ENCODE measurements at places on chromosomes 1 and 21. TPM values are rescaled to one million over a fixed set of nuclear protein-coding genes. Genes with fewer than 3 reads are reported as not detected.

DNA sequence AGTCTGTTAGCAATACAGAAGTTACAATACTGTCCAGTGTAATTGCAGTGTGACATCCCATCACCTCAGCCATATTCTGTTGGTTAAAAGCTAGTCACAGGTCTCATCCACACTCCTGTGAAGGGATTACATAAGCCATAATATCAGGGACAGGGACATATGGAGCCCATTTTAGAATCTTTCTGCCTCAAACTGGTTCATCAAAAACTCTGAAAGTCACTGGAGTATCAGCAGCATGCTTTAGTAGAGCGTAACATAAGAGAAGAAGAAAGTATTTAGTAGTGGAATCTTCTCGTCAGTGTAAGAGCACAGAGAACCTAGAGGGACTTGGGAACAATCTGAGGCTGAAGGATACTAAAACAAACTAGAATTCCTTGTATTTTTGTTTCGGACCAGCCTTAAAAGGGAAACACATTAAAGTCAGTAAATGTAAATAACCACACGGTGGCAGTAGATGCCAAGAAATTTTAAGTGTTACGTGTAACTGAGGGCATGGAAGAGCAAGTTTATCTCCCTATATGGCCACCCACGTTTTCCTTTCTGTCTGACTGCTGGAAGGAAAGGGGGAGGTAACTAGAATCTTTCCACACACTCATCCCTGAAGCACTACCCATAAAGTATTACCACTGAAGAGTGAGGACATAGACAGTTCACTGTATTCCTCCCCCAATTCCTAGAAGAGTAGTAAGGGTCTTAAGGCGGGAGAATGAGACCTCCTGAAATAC is 41.6 kb upstream of the AGL start:
- no peak for DNase-seq

DNA sequence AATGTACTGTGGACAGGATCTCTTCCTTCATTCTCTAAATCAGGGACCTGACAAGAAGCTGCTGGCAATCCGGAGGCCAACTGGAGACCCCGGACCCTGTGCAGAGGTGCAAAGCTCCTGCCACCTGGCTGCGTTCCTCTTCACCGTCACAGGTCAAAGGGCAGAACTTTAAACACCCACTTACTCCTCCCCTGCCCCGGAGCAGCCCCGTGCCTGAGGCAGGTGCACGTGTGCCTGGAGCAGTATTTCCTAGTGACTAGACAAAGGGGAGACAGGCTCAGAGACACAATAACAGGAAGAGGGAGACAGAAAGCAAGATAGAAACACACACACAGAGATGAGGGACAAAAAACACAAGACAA is 6.6 kb upstream of the PIGC start:
- DNase-seq = no peak

- DNase-seq = no peak
Observed at GRCh38 chr1:154809436-154810413, 60.4 kb downstream of the KCNN3 start.

- no peak for DNase-seq
Observed at GRCh38 chr1:67317803-67318202, 10.1 kb downstream of the IL12RB2 start.

DNA sequence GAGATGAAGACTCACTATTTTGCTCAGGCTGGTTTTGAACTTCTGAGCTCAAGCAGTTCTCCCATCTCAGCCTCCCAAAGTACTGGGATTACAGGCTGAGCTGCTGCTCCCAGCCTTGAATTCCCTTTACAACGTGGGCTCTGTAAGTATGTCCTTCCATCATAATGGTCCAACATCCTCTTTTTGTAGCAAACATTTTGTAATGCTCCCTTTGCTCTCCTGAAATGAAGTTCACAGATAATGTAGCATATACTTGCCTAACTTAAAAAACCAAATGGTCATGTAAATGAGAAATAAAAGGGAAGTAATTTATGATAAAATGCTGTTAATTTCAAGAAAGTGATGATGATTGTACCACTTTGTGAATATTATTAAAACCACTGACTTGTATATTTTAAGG is 30.5 kb upstream of the THEM4 start:
- no peak for DNase-seq

- peak; percentile 73 for DNase-seq
Observed at GRCh38 chr21:42319851-42320572, 4.8 kb upstream of the TFF3 start.

- DNase-seq = no peak
Observed at GRCh38 chr21:20882462-20883407, 115.5 kb upstream of the NCAM2 start.

DNA sequence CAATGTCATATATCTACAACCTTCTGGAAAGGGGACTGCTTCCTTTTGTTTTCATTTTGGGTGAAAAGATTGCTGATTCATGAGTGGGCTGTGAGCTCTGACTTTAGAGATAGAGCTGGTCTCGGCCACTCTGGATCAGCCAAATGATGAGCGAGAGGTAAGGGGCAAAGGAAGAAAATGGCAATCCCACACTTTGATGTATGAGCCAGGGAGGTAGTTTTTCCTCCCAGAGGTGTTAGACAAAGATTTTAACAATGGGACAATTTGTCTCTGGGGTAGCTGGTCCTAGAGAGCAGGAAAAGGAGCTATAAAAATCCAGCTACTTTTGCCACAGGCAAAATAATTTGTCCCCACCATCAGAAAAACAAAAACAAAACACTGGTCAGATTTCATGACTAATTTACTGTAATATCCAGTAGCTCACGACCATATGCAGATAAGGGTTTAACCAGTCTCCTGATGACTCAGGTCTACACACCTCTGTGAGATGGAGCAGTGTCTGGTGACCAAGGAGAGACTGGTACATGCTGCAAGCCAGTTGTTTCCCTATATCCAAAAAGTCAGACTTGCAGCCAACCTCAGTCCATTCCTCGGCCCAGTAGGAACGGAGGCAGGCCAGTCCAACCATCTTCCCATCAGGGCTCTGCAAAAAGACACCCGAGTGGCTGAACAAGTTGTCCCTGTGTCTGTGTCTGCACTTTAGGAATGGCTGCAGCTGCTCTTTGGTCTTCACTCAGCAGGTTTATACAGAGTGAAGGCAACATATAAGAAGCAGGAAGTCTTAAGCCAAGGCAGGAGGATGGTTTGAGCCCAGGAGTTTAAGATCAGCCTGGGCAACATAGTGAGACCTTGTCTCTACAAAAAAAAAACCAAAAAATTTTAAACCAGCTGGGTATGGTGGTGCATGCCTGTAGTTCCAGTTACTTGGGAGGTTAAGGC is 29.2 kb downstream of the DNASE2B start:
- DNase-seq = no peak

Gene CLCA1
- total RNA-seq = not detected

Gene RIPPLY3
- not detected for total RNA-seq

Gene ATP6V1G3
- not detected for total RNA-seq

Gene CELA3B
- not detected for total RNA-seq

Gene LHX8
- total RNA-seq = not detected

Gene RGS13
- 0.27 TPM for total RNA-seq

Data from cardiac septum (tissue), 1 donor.